OCI-M1 (cell line): ENCODE measurements at places on chromosomes 1 and 21.

DNA sequence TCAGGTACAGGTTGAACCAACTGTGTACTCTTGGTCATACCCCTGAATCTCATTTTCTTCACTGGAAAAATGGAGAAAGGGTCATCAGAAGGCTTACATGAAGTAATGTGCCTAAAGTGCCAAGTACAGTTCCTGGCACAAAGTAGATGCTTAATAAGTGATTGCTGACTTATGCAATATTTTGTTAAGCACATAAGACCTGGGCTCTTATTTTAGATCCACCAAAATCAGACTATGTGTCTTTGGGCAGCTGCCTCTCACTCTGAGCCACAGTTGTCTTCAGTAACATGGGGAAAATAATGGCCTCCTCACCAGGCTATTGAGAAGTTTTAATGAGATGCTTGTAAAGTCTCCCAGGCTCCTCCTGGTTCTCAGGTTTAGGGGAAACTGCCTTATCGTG is 74.3 kb upstream of the TRABD2B start:
- DNase-seq = no peak

DNA sequence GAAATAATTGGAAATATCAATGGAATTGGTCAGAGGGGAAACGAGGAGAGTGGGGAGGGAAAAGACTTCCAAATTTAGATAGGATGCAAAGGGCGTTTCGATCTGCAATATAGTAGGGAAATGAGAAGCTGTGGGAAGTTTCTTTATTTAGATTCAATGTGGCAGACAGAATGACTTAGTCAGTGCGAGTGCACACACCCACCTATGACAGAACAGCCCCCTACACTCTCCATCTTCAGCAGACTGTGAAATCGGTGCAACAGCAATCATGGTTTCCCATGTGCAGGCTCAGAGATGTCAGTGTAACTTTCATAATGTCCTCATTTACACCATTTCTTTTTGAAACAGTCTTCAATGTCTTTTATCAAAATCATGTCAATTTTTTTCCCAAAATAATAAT is 46.0 kb downstream of the DIP2A start:
- DNase-seq = no peak

- DNase-seq = no peak
Observed at GRCh38 chr21:36511484-36512220, 31.7 kb upstream of the CLDN14 start.

- no peak for DNase-seq
Observed at GRCh38 chr1:30413606-30414005, 309.8 kb downstream of the MATN1 start.

GRCh38 chr1:42330215-42330614 is 4.8 kb downstream of the FOXJ3 start:
- no peak for DNase-seq

DNA sequence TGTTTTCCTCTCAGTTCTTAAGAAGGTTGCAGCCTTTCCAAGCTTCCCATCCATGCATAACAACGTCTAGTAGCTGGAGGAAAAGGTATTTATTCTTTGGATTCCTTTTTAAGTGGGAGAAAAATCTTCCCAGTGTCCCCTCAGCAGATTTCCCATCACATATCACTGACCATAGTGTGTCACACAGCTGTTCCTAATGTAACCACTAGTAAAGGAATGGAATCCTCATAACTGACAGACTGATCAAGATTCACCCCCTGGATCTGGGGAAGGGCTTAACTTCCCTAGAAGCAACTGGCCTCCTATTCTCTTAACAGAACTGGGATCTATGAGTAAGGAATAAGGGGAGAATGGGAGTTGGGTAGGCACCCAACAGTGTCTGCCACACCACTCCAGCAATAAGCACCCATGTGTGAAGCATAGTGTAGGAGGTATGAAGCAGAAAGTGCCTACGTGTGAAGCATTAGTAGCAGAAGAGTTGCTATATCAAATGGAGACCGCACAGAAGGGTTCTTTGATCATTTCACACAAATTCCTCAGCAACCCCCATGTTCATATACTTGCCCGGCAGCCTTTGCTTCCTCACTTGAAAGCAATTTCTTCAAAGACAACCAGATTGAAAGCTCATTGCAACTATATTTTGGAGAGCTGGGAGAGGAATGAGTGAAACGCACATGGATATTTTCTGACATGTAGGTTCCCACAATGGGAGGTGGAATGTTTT is 28.2 kb upstream of the DNAH14 start:
- no peak for DNase-seq

- DNase-seq = no peak
Observed at GRCh38 chr1:182406012-182406411, 5.5 kb upstream of the TEDDM1 start.

DNA sequence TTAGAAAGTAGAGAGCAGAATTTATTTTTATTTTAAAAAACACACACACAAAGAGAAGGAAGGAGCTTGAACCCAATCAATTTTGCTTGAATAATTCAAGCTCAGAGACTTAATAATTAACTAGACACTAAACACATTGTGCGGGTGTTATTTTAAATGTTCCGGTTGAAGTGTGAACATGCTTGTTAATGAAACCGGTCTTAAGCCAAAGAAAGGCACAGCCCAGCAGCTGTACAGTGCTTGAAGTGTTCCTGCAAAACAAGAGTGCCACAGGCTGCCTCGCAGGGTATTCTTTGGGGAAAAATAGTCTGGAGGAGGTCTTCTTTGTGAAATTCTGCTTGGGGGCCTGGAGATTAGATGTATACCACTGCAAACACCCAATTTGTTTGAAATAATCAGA is 2.2 kb upstream of the CDC42BPA start:
- DNase-seq = no peak

DNA sequence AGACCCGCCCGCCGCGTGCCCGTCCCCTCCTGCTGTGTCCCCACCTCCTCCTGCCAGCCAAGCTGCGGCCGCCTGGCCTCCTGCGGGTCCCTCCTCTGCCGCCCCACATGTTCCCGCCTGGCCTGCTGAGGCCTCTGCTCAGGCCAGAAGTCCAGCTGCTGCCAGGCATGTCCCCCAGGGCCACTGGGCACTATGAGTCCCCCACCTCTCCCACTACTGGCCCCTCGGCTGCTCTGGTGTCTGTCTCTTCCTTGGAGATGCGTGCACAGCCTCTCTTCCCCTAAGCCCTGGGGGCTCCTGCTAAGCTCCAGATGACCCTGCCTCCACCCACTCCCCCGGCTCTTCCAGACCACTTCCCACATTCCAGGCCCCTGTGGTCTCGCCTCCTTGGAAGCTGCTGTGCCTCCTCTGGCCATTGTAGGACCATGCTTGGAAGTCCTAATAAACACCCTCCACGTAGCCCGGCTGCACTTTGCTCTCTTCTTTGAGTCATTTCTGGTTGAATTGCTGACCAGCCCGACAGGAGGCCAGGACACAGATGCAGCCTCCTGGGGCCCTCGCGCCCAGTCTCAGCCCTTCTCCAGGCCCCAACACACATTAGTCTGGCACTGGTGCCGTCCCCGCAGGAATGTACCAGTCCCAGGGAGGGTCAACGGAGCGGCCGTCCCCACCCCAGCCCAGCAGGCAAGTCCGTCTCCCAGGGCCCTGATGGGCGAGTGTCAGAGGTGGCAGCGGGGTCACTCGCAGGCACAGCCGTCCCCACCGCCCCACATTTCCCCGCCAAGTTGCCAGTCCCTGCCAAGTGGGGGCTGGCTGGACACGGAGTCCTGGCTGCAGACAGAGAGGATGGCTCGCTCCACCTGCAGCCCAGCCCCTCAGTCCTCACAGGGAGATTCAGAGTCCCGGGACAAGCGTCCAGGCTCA is 1.1 kb downstream of the KRTAP10-12 start:
- DNase-seq = no peak

- DNase-seq = no peak
Observed at GRCh38 chr1:153395776-153396175, 4.9 kb upstream of the S100A8 start.

DNA sequence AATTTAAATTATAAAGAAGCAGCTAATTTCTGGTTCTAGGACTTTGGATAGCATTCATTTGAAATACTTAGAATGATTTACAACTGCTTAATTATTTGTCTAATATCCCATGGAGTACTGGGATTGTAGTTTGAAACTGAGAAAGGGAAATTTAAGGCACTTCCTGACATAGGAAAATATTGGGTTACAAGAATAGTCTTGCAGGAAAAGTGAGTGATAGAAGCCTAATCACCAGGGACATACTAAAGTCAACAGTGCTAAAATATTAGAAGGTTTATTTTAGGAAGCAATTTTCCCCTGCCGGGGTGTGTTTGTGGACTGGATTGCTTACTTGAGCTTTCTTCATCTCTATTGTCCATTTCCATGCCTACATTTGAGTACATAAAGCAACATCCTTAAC is 661.6 kb downstream of the ADGRL2 start:
- no peak for DNase-seq

DNA sequence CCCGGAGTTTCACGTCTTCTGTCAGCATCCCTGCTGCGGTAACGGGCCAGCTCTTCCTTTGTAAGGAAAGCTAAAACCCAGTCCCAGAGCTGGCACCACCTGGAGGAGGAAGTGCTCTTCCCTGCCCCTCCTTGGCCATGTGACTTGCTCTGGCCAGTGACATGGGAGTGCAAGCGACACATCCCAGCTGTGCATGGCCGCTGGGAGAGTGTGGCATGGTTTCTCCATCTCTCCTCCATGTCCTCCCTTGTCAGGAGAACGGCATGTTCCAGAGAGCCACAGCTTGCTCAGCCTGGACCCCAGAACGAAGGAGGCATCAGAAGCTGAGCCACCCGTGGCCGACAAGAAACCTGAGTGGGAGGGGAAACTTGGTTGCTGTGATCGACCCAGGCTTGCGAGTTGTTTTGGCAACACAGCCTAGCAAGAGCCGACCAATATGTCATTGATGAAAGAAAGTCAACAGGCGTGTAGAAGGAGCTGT is 2.7 kb upstream of the PRXL2B start:
- DNase-seq = no peak

GRCh38 chr1:165697491-165697880 is 876 bp downstream of the ALDH9A1 start:
- DNase-seq = no peak

GRCh38 chr1:197862671-197863070 is 39.8 kb upstream of the C1orf53 start:
- no peak for DNase-seq

GRCh38 chr1:61184040-61184713 is 101.8 kb downstream of the NFIA start:
- DNase-seq = peak; percentile 43

- no peak for DNase-seq
Observed at GRCh38 chr1:203584035-203584434, 42.6 kb upstream of the ATP2B4 start.

DNA sequence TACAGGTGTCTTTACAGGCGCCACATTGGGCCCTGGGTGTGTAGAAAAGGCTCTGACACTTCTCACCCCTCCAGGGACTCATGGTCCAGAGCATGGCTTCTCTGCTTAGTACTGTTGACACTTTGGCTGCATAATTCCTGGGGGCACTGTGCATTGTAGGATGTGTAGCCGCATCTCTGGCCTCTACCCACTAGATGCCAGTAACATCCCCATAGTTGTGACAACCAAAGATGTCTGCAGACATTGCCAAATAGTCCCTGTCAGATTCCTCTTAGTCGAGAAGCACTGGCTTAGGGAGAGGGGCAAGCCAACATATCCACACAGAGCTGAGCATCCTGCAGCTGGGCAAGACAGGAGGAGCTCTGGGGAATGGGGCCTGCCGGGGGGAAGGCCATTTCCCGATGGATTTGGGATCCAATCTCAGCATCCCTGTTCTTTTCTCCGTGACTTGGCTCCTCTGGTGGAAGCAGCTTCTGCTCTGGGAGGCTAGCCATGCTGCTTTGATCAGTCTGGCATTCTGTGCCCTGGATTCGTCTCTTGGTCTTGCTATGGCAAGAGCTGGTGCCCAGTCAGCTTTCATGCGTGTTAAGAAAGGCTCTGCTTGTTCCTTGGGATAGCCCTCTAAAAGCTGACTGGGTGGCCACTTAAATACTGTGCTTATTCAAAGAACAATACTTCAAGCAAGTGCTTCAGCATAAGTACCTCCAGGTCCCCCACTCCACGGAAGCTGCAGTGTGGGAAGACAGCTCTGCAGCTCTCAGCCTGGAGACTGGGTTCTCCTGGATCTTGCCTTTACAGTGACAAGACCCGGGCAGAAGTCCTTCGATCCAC is 38.3 kb upstream of the SCMH1 start:
- DNase-seq = no peak

DNA sequence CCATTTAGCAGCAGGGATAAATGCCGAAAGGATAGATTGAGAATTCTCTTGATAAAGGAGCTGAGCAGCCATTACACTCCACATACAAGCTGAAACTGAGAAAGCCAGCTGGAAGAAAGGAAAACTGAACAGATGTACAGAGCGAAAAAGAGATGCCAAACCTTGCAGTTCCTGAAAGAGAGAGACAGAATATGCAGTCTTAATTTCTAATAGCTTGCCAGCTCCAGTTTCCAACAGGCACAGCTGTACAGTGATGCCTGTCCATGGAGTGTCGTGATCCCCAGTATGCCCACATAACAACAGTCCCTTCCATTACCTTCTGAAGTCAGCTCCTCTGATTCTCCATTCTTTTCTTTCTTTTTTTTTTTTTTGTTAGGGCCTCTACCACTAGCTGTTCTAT is 22.7 kb downstream of the ABL2 start:
- DNase-seq = no peak

GRCh38 chr1:48007047-48007446 is 9.9 kb upstream of the TRABD2B start:
- DNase-seq = peak; percentile 72

GRCh38 chr1:76473591-76473990 is 393.7 kb upstream of the ST6GALNAC5 start:
- no peak for DNase-seq

- DNase-seq = no peak
Observed at GRCh38 chr21:41226853-41227252, 58.9 kb downstream of the BACE2 start.

GRCh38 chr1:110136911-110137310 is 13.4 kb upstream of the SLC6A17 start:
- DNase-seq = no peak

GRCh38 chr1:176211396-176212165 is 4.5 kb upstream of the COP1 start:
- DNase-seq = peak; percentile 83

DNA sequence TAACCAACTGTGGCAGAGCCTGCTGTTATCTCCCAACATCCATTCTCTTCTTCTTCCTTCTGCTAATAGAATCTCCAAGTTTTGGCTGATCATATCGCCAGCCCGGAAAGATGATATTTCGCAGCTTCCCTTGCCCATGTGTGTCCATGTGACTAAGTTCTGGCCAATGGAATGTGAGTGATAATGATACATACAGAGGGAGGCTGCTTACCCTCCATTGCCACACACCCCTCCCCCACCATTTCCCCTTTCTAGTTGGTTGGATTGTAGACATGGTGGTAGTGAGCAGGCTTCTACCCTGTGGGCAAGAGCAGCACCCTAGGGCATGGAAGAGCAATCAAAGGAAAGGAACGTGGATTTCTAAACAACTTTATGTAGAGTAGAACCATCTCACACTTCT is 48.8 kb downstream of the SLC9C2 start:
- peak; percentile 96 for DNase-seq

- no peak for DNase-seq
Observed at GRCh38 chr1:187018291-187018690, 189.5 kb downstream of the PLA2G4A start.

- no peak for DNase-seq
Observed at GRCh38 chr1:230083746-230084407, 16.8 kb downstream of the GALNT2 start.
